Mucosa of gallbladder (tissue), 1 donor: ENCODE measurements at places on chromosomes 1 and 21. TPM values are rescaled to one million over a fixed set of nuclear protein-coding genes. Genes with fewer than 3 reads are reported as not detected.

- DNase-seq, result no peak
Measured at GRCh38 chr1:172359491-172359999, 60.9 kb upstream of the C1orf105 start.

GRCh38 chr1:91383456-91383855 is 21.2 kb downstream of the HFM1 start:
- DNase-seq, result no peak

DNA sequence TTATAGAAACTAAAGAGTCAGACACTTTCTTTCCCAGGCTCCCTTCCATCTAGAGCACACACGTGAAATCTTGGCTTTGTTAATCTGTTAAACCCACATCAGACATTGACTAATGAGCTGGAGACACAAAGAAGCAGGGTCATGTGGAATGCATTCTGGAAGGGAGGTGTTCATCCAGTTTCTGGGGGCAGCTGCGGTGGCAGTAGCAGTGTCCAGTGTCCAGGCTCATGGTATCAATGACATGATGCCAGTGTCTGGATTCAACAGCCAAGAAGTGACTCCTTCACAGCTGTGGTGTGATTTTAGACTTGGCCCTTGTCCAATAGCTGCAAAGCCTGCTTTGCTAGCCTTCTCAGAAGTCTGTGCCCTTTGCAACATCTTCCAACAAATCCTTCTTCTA is 95.2 kb downstream of the NTPCR start:
- DNase-seq, result no peak

GRCh38 chr1:172473302-172473701 is 29.4 kb upstream of the PIGC start:
- DNase-seq, result no peak

DNA sequence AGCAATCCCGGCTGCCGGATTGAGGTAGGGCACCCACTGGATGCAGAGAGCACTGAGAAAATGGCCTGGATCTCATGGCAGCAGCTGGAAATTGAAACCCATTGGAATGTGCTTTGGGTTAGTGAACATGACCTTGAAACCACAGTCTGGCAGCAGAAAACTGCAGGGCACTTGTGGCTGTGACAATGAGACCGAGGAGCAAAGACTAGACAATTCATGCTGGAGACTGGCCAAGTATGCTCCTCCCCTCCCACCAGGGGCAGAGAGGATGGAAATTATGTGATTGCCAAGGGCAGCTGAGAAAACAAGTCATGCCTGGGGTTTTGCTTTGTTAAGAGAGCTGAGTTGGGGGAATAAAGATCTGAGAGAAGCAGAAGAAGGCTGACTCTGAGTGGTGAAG is 60.7 kb downstream of the ZNF697 start:
- DNase-seq, result no peak

GRCh38 chr1:195415584-195415983 is 1192.7 kb downstream of the KCNT2 start:
- no peak for DNase-seq

GRCh38 chr1:94535879-94536278 is 5.7 kb downstream of the F3 start:
- no peak for DNase-seq

GRCh38 chr1:210222340-210223006 is 10.1 kb upstream of the SERTAD4 start:
- peak; percentile 71 for DNase-seq

GRCh38 chr1:17020502-17020901 is 8.8 kb upstream of the ATP13A2 start:
- DNase-seq, result no peak

- DNase-seq, result no peak
Measured at GRCh38 chr1:104648269-104648691, 898.6 kb downstream of the AMY1C start.

- no peak for DNase-seq
Measured at GRCh38 chr1:78322928-78323680, 167.7 kb upstream of the PTGFR start.

DNA sequence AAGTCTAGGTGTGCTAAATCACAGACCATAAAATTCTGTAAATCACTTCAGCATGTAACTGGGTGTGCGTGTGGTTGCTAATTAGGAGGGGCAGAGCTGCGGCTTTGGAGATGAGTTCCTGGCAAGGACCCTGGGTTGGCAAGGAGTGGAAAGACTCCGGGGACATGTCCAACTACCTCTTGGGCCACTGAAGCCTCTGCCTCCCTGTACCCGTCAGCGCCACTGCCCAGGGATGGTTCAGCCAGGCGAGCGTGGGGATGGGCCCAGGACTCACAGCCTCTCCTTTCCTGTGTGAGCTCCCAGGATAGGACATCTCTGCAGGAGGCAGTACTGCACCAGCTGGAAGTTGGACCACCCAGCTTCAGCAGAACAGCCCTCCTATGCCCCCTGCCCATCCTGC is 386.4 kb upstream of the VAMP3 start:
- DNase-seq, result no peak

The TMEM125 gene
- 75.9 TPM for total RNA-seq

The BPNT1 gene
- 48.7 TPM for total RNA-seq

The CRNN gene
- not detected for total RNA-seq

The ACTL8 gene
- total RNA-seq, result not detected

The SPAG17 gene
- total RNA-seq, result 2.7 TPM

The AIRE gene
- total RNA-seq, result 0.17 TPM

The CASQ1 gene
- 0.37 TPM for total RNA-seq

The MX2 gene
- total RNA-seq, result 18.1 TPM

The OSCP1 gene
- 17.1 TPM for total RNA-seq

The MAP10 gene
- total RNA-seq, result 2.7 TPM
